ENCODE measurements at places on chromosomes 12 and 14.
A peak's percentile ranks its signal among the peaks of the same experiment; 100 is the strongest.

GRCh38 chr14:25048170-25049016 lies 1.6 kb downstream of the STXBP6 start:
- no peak for DNase-seq

- DNase-seq: no peak
These were observed 13.2 kb upstream of the C1S start for GRCh38 chr12:7047306-7047705.

- no peak for DNase-seq
These were observed 43.4 kb upstream of the ST8SIA1 start for GRCh38 chr12:22377731-22378496.

DNA sequence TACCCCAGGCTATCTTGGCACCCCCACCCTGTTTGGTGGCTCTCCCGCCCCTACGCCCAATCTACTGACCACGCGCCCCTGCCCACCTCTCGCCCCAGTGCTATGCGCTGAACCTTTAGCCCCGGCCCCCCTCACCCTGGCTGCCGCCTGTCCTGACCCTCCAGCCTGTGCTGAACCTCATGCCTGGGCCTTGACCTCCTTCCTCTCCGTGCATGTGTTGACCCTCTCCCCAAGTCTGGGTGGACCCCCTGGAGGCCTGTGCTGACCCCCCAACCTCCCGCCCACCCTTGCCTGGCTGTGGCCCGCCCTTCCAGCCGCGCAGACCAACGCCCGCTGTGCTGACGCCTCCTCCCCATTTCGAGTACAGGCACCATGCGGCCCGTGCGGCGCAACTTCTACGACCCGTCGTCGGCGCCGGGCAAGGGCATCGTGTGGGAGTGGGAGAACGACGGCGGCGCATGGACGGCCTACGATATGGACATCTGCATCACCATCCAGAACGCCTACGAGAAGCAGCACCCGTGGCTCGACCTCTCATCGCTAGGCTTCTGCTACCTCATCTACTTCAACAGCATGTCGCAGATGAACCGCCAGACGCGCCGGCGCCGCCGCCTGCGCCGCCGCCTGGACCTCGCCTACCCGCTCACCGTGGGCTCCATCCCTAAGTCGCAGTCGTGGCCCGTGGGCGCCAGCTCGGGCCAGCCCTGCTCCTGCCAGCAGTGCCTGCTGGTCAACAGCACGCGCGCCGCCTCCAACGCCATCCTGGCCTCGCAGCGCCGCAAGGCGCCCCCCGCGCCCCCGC lies 20.7 kb downstream of the DTX1 start:
- no peak for DNase-seq

GRCh38 chr12:96399919-96400630 lies at the start of gene CDK17:
TSS of gene CDK17 (minus strand) at chr12:96400439. CDS start at chr12:96334836, 65,603 bp downstream.
- DNase-seq: peak; percentile 72

DNA sequence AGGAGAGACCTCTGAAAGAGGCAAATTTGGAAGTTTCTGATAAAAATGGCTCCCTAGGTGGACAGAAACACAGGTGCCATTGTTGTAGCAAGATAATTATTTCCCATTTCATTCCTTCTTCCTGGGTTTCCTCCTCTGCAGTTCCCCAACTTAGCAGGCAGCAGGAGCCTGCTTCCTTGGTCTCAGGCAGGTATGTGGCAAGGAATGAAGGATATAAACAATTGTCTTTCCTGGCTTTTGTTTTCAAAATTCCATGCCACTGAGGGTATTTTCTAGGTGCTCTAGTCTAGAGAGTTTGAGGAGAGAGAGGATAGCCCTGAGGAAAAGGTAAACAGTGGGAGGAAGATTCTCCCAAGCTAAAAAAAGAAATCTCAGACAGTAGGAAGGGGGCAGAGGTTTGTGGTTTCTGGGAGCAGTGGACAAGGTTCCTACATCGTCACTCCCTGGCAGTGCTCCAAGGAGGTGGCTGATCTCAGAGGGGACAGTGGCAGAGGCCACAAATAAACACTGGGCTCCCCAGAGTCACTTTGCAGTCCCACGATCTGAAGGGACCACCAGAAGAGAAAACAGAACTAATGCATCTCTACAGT lies 82.6 kb upstream of the IGF1 start:
- DNase-seq: no peak

DNA sequence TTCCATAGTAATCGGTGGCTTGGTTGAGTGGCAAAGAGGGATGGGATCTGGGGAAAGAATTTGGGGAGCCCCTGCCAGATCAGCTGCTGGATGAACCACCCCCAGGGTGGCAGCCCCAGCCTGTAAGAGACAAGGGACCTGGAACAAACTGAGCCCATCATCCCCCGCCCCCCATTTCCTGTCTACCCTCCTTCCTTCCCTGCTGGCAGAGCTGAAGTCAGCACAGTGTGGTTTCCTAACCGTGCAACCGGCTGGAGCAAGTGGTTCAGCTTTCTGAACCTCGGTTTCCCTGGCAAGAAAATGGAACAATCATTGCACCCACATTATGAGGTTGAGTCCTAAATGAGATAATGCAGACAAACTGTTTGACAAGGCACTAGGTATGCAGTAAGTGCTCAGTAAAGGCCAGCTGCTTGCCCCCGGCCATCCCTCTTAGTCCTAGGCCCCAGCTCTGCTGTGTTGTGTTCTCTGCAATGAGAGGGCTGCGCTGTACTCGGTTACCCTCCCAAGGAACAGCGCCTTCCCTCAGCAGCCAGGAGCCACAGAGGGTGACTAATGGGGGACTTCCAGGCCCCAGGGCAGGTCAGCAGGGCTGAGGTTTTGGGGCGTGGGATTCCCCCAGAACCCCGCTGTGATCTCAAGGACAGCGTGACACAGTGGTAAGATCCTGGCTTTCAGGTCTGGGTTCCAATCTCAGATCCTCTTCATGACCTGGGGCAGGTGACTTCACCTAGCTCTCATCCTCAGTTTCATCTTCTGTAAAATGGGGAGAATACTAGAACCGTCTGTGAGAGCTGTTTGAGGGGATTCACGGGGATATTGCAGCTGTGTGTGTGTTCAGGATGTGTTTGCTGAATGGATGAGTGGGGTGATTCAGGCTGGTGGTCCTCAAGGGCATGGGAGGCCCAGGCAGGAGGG lies 16.5 kb downstream of the SELPLG start:
- peak; percentile 62 for DNase-seq

DNA sequence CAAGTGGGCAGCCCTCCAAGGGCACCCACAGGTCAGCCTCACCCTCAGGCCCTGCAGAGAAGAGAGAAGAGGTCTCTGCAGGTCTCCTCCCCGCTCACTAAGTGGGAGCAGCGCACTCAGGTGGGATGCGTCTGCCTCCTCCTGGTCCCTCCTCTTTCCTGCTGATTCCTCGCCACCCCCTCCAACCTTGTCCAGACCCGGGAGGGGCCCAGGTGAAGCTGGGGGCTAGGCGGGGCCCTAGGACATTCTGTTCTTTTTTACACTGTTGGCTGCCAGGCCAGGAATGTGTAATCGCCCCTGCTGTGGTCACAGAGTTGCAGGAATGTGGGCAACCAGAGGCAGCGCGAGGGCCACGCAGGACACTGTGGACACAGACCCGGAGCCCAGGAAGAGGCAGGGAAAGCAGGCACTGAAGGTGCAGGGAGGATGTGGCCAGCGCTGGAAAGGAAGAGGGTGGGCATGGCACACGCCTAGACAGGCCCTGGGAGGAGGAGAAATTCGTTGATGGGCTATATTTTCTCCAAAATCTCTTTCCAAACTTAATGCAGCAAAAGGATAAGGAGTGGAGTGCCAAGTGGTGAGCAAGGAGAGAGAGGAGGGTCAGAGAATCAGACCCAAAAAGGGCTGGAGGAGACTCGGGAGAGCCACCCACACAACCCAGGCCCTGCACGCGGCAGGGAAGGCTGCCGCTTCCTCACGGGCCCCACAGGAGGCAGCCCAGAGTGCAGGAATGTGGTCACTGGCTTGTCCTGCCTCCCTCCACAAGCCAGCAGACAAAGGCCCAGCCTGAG lies 911 bp upstream of the SCNN1A start:
- DNase-seq: no peak

DNA sequence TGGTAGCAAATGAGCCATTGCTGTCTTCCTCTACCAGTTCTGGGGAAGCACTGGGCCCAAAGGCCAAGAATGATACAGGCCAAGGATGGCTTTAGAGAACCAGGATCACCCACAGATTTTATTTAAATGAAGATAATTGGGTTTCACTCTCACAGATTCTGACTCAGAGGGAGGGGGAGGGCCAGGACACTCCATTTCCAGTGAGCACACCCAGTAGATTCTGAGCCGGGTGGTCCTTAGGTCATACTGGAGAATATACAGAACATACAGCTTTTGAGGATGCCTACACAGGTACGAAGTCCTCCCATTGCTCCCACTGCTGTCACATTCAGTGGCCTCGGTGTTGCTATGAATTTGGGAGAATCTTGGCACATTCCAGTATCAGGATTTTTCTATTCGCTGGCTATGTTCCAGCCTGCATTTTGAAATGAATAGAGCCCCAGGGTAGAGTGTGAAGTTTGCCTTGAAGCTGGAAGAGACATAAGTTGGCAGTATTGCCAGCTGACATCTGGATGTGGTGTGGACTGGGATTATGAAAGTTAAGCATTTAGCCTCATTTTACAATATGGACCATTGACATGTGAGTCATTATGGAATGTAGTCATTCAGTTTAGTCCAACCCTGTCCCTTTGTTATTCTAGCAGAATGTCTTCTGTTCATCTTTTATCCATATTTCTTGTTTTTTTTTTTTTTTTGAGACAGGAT lies 45.8 kb upstream of the POC1B start:
- no peak for DNase-seq

GRCh38 chr12:95415451-95415850 lies 58.5 kb upstream of the METAP2 start:
- DNase-seq: no peak

DNA sequence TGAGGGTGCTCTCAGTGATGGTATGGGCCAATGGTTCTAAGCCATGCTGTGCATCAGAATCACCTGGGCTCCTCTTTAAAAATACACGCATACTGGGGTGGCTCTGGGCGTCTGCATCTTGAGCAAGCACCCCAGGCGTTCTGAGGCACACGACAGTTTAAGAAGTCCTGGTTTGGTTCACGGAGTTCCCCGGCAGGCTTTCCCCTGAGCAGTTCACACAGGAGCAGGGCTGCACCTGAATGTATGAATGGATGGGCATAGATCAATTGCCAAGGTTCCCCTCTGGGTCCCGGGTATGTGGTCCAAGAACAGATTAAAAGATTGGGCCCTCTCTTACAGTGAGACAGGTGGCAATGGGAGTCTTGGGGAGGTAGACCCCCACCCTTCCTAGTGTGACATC lies 395.3 kb downstream of the DPF3 start:
- DNase-seq: no peak

DNA sequence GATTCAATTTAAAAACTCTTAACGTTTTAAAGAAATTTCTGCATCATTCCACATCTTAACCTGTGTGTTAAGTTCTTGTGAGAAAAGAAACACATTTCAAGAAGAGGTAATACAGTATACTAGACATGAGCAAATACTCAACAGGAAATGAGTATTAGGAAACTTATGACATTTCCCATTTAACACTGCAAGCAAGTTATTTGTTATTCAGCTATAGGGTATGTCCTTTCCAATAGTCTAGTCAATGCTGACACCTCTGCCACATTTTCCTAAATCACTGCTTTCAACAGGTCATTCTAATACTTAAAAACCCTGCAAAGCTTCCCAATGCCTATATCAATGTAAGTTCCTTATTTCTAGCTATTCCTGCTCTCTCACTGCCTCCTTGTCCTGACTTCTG lies 93.1 kb downstream of the DDHD1 start:
- DNase-seq: no peak

- DNase-seq: no peak
These were observed 53.8 kb upstream of the CCDC175 start for GRCh38 chr14:59630288-59630963.

GRCh38 chr12:58530742-58531062 lies 389.6 kb downstream of the LRIG3 start:
- no peak for DNase-seq

GRCh38 chr14:105843444-105844046 lies 317.2 kb downstream of the TMEM121 start:
- no peak for DNase-seq

- DNase-seq: no peak
These were observed 20.3 kb downstream of the PPM1H start for GRCh38 chr12:62914443-62915203.

Data from activated naive CD8-positive, alpha-beta T cell treated with anti-CD3 and anti-CD28 coated beads, Interleukin-2, amount 50 U/mL, for 16 hours (primary cell).